ENCODE measurements at places on chromosomes 13 and 19.

GRCh38 chr19:49056101-49056901 is 1.2 kb downstream of the CGB7 start:
- DNase-seq: peak; percentile 32

DNA sequence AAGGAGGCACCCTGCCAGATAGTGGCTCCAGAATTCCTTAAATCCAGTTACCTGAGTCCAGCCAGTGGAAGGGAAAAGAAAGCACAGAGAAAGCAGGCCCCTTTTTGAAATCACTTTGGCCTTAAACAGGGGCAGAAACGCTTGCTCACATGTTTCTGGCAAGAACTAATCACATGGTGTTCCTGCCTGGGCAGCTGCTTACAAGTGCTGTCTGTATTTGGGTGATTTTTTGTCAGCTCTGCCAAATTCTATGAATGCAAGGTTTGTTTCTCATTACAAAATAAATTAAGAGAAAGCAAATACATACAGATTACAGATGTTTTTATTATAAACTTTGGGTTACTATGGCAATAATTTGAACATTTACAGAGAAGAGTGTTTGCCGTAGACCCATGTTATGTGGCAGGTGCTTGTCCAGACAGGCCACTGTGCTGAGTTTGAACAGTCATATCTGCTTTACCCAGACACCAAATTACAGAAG is 1237.8 kb downstream of the SLITRK5 start:
- DNase-seq: no peak

DNA sequence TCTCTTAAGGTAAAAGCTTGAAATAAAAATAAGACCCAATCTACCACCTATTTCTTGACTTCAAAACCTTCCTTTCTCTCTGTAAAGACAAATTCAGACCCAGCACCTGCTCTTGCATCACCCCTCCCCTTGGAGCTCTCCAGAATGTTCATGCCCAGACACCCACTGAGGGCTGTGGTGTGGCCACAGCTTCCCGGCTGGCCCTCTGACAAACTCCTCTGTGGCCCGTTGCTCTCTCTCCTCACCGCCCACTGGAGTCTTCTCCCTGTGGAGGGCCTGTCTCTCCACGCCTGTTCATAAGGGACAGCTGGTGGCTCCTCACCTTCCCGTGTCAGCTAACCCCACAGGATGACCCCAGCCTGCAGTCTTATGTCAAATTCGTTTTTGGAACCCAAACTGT is 49.1 kb downstream of the TSSK6 start:
- DNase-seq: no peak

- DNase-seq: peak; percentile 73
These were observed at the start of gene PLA2G4C for GRCh38 chr19:48110350-48110966. TSS of gene PLA2G4C (minus strand) at chr19:48110817. CDS start at chr19:48106529, 4,288 bp downstream.

GRCh38 chr19:29248332-29248844 is 35.4 kb upstream of the UQCRFS1 start:
- DNase-seq: no peak
